ENCODE measurements at places on chromosomes 11 and 22. TPM values are rescaled to one million over a fixed set of nuclear protein-coding genes. Genes with fewer than 3 reads are reported as not detected.

Gene FAT3
- total RNA-seq, result 0.58 TPM

Gene MS4A8
- total RNA-seq, result not detected

Gene OR52I1
- not detected for total RNA-seq

Gene ADORA2A
- total RNA-seq, result not detected

Gene MPPED2
- not detected for total RNA-seq

Gene P2RX3
- not detected for total RNA-seq

Gene ZNF280A
- not detected for total RNA-seq

Gene ZC3H12C
- 8.6 TPM for total RNA-seq

All from myometrial cell (primary cell).